ENCODE measurements at places on chromosomes 3 and 15. TPM values are rescaled to one million over a fixed set of nuclear protein-coding genes. Genes with fewer than 3 reads are reported as not detected.

NPAP1 gene
- total RNA-seq: not detected

MLH1 gene
- total RNA-seq: 50.3 TPM

LRRC3B gene
- total RNA-seq: not detected

GXYLT2 gene
- total RNA-seq: 35.2 TPM

- H3K4me1 ChIP-seq: peaks cover 59% of the 10 kb centered on the region
- H3K4me3 ChIP-seq: no peak overlapping the region
- no peak for DNase-seq
- H3K27me3 ChIP-seq: no peaks in the 10 kb centered on the region
Observed at GRCh38 chr15:60395276-60396011, 2.3 kb downstream of the ANXA2 start.

DNA sequence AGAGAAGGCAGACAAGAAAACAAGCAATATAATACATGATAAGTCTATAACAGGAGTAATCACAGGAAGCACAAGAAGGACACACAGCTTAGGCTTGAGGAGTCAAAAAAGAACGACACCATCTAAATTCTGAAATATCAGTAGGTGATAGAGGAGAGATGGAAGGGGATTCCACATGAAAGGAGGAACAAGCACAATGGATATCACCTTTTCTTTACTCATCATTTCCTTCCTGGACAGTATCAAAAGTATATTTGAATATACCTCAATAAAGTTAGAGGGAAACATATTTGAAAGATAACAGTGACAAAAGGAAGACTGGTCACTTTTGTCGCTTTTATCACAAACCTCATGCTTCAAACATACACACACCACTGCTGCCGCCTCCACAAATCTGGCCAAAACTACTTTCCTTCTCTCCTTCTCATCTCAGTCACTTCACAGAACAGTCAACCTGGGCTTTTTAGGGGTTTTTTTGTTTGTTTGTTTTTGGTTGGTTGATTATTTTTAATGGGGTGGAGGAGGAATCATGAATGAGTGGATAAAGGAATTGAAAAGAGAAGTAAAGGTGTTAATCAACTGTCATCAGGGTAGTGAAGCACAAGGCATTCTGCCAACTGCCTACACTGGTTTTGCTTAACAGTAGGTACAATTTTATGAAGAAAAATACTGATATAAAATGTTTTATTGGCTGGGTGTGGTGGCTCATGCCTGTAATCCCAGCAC is 18.5 kb downstream of the DENND4A start:
- no peaks in the 10 kb centered on the region for H3K36me3 ChIP-seq
- peaks cover 14% of the 10 kb centered on the region for H3K4me1 ChIP-seq
- no peak for DNase-seq
- no peak overlapping the region for H3K4me3 ChIP-seq

DNA sequence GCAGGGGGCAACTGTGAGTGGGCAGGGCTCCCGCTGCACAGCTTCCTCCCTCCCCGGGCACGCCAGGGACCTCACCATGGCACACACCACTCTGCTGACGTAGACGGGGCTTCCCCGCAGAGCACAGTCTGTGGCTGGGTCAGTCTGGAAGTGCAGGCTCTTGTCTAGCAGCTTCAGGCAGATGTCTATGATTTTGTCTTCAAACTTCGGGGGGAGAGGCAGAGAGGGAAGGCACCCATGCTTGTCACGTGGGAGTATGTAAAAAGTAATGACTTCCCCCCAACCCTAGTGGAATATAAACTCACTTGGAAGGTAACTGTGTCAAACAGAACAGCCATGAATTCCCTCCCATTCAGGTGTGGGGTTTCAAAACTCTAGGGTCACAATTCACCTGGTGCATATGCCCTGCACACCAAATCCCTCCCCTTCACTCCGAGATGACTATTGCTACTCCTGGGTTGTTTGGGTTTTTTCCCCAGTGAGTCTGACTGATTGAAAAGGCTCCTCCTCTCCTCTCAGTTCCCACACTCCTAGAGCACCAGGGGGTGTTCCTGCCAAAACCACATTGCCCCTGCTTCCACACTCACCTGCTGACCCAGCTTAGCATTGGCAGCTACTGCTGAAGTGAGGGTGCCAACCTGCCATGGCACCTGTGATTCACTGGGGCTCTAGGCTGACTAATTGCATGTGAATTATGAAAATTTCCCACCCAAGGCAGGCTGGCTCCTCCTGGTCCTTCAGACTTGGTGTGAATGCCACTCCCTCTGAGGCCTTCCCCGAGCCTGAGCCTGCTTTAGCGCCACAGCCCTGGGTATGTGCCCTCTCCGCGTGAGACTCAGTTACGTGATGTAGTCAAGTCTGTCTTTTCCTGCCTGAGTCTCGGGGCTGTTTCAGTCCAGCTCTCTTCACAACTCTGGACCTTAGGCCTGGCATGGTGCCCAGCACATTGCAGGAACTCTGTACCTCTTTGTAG is 13.0 kb downstream of the TGM5 start:
- H3K4me3 ChIP-seq: no peak overlapping the region
- H3K27ac ChIP-seq: no peak overlapping the region
- no peak for DNase-seq
- peaks cover 2% of the 10 kb centered on the region for H3K27me3 ChIP-seq
- no peaks in the 10 kb centered on the region for H3K4me1 ChIP-seq
